ENCODE measurements at places on chromosomes 7 and 10. TPM values are rescaled to one million over a fixed set of nuclear protein-coding genes. Genes with fewer than 3 reads are reported as not detected.

DNA sequence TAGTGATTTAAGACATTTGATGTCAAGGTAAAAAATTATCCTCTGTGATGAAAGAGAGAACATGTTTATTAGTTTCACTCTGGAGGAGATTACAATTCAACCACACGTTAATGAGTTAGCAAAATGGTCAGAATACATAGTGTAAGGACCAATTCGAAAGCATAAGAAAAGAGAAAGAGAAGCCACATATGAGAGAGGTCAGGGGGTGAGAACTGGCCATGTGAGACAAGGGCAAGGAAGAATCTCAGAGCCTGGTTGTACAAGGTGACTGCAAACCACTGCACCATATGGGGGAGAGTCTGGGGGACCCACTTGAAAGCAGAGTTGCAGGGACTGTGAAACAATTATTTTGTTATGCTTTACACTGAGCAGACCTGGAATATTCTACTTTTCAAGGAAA is 27.7 kb upstream of the BET1 start:
- no peaks in the 10 kb centered on the region for H3K27me3 ChIP-seq
- no peak for DNase-seq
- H3K27ac ChIP-seq = no peak overlapping the region
- H3K4me3 ChIP-seq = no peak overlapping the region

- H3K27me3 ChIP-seq = no peaks in the 10 kb centered on the region
- peak overlapping the region; percentile 92 for H3K4me3 ChIP-seq
- peaks cover 43% of the 10 kb centered on the region for H3K4me1 ChIP-seq
- peak; percentile 38 for DNase-seq
- peak overlapping the region; percentile 82 for H3K27ac ChIP-seq
These were observed 40.8 kb downstream of the HK1 start for GRCh38 chr10:69318867-69319727.

- H3K27me3 ChIP-seq = peaks cover 4% of the 10 kb centered on the region
- DNase-seq = no peak
- H3K4me3 ChIP-seq = no peak overlapping the region
- no peaks in the 10 kb centered on the region for H3K4me1 ChIP-seq
- no peaks in the 10 kb centered on the region for H3K36me3 ChIP-seq
- no peak overlapping the region for H3K27ac ChIP-seq
These were observed 25.8 kb downstream of the PTTG1IP2 start for GRCh38 chr7:90495241-90495640.

- no peak overlapping the region for H3K4me3 ChIP-seq
- no peaks in the 10 kb centered on the region for H3K36me3 ChIP-seq
- no peaks in the 10 kb centered on the region for H3K4me1 ChIP-seq
These were observed 86.5 kb upstream of the LRRN3 start for GRCh38 chr7:111004310-111004901.

DNA sequence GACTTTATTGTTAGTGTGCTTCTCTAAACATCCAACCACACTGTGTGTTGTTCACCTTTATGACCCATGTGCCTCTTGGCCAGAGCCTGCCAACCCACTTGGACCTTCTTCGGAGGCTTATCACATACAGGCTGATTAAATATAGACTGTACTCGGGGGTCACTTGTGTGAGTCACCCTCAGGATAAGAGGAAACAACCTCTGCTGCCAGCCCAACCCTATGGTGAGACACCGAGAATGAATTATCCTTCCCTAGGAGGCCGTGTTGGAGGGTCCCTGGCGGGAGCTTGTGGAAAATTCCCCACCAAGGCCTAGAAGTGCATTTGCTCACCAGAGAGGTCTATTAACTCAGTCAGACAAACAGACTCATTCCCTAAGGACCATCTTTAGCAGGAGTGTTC is 63.0 kb downstream of the FAS start:
- DNase-seq = no peak
- H3K27ac ChIP-seq = no peak overlapping the region
- H3K4me3 ChIP-seq = no peak overlapping the region

GRCh38 chr10:7251696-7252465 is 159.0 kb downstream of the SFMBT2 start:
- H3K4me3 ChIP-seq = no peak overlapping the region
- peaks cover 18% of the 10 kb centered on the region for H3K36me3 ChIP-seq
- H3K27me3 ChIP-seq = no peaks in the 10 kb centered on the region
- H3K27ac ChIP-seq = no peak overlapping the region

GRCh38 chr10:73131301-73131700 is 21.0 kb downstream of the NUDT13 start:
- no peak overlapping the region for H3K27ac ChIP-seq
- peak overlapping the region; percentile 68 for H3K4me3 ChIP-seq
- no peaks in the 10 kb centered on the region for H3K27me3 ChIP-seq
- peaks cover 22% of the 10 kb centered on the region for H3K4me1 ChIP-seq
- no peak for DNase-seq
- peaks cover 67% of the 10 kb centered on the region for H3K36me3 ChIP-seq

GRCh38 chr7:7157887-7158271 is 24.5 kb upstream of the C1GALT1 start:
- peak overlapping the region; percentile 95 for H3K27ac ChIP-seq
- peaks cover 55% of the 10 kb centered on the region for H3K4me1 ChIP-seq
- H3K36me3 ChIP-seq = peaks cover 7% of the 10 kb centered on the region
- no peaks in the 10 kb centered on the region for H3K27me3 ChIP-seq
- no peak for DNase-seq

- no peak for DNase-seq
- no peaks in the 10 kb centered on the region for H3K4me1 ChIP-seq
- peaks cover 5% of the 10 kb centered on the region for H3K27me3 ChIP-seq
- no peak overlapping the region for H3K27ac ChIP-seq
- H3K4me3 ChIP-seq = no peak overlapping the region
These were observed 94.1 kb downstream of the SORCS3 start for GRCh38 chr10:104735036-104735756.

- H3K36me3 ChIP-seq = no peaks in the 10 kb centered on the region
- DNase-seq = no peak
- H3K27ac ChIP-seq = no peak overlapping the region
These were observed 124.4 kb downstream of the ADARB2 start for GRCh38 chr10:1612908-1613307.

DNA sequence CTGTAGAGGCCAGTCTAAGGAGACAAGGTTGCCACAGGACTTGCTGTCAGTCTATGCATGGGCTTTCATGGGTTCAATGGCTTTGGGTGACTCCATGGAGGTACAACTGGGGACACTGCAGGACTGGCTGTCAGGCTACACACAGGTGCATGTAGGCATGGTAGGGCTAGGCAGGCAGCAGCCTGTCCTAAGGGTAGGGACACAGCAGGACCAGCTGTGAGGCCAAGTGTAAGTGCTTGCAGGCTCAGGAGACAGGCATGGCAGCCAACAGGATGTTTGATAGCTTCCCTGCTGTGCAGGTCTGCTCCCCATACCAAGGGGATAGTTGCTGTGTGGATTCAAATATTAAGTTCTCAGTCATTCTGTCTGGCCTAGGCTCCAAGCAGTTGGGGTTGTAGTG is 181.0 kb upstream of the NPY start:
- no peaks in the 10 kb centered on the region for H3K36me3 ChIP-seq
- no peak overlapping the region for H3K27ac ChIP-seq
- no peak overlapping the region for H3K4me3 ChIP-seq
- no peaks in the 10 kb centered on the region for H3K27me3 ChIP-seq
- H3K4me1 ChIP-seq = no peaks in the 10 kb centered on the region
- no peak for DNase-seq

GRCh38 chr10:100735087-100735336 is 10.4 kb upstream of the PAX2 start:
- no peaks in the 10 kb centered on the region for H3K36me3 ChIP-seq
- no peak overlapping the region for H3K4me3 ChIP-seq
- peaks cover 71% of the 10 kb centered on the region for H3K27me3 ChIP-seq
- no peak for DNase-seq
- peaks cover 31% of the 10 kb centered on the region for H3K4me1 ChIP-seq

GRCh38 chr7:91913612-91914011 is 27.1 kb upstream of the AKAP9 start:
- no peaks in the 10 kb centered on the region for H3K4me1 ChIP-seq
- H3K36me3 ChIP-seq = no peaks in the 10 kb centered on the region
- no peak overlapping the region for H3K4me3 ChIP-seq
- H3K27me3 ChIP-seq = peaks cover 11% of the 10 kb centered on the region
- H3K27ac ChIP-seq = no peak overlapping the region

- peaks cover 9% of the 10 kb centered on the region for H3K4me1 ChIP-seq
- no peak for DNase-seq
- H3K27me3 ChIP-seq = no peaks in the 10 kb centered on the region
- H3K4me3 ChIP-seq = no peak overlapping the region
These were observed 12.2 kb upstream of the RSBN1L start for GRCh38 chr7:77684030-77684429.

DNA sequence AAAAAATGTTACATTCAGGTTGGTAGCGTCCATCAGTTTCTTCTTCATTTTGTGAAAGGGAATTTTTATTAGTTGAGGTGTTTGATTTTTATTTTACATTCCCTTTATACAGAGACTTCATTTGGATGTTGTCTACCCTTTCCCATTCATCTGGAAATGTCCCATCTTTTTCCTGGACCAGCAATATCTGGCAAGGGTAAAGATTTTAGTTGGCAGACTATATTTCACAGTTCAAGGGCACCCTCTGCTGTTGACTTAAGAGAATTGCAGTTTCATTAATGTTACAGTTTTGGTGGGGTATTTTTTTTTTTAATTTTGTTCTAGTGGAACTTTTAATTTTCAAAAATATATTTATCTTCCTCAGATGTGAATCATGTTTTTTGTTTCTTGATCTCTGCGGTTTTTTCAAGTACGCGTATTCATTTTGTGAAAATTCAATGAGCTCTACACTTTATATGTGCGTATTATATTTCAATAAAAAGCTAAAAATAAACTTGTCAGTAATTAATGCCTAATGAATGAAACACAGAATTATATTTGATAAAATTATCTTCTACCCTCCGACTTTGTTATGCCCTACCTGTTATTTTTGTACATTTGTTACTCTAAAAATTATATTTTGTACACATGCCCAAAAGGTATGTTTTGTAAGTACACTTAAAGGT is 97.9 kb upstream of the KLF14 start:
- H3K27ac ChIP-seq = no peak overlapping the region
- H3K27me3 ChIP-seq = peaks cover 8% of the 10 kb centered on the region
- H3K36me3 ChIP-seq = no peaks in the 10 kb centered on the region
- H3K4me1 ChIP-seq = no peaks in the 10 kb centered on the region

DNA sequence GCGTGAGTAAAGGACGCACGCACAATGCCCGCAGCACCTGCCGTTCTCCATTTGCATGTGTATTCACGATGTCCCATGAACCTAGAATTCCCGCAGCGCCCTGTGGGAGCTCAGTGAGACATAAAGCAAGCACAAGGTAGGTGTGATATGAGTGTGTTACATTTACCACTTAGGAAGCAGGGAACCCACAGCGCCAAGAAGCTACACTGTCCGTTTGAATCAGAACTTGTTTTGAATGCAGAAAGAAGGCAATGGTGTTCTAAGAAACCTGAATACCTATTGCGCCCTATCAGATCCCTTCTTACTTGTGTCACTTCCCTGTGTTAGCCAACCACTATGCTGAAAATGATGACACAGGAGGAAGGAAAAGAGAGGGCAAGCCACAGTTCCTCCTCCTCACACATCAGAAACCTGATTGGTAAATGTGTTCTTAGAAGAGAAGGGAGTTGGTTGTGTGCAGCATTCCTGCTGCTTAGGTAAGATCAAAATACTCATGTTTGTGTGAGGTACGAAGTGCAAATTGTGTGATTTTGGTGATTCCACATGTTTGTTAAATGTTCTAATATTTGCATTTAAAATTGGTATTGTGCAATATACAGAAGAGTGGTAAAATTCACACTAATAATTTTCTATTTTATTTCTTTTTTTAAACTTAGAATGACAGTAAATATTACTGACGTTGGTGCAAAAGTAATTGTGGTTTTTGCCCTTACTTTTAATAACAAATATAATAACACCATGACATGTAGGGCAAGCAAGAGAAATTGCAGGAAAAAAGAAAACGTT is 185.4 kb downstream of the SEC23IP start:
- H3K4me1 ChIP-seq = no peaks in the 10 kb centered on the region
- peaks cover 15% of the 10 kb centered on the region for H3K27me3 ChIP-seq
- H3K27ac ChIP-seq = no peak overlapping the region

DNA sequence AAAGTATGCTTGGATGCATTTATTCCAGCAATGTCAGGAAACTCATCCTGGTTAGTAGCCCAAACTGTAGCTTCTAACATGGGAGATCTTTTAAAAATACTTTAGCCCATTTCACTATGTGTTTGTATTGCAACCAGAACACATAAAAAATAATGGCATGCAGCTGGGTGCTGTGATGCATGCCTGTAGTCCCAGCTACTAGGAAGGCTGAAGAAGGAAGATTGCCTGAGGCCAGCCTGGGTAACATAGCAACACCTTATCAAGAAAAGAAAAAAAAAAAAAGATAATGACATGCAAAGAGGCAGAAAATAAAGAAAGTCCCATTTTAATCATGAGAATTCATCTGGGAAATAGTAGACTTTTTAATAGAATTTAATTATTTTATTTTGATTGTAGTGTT is 517.0 kb upstream of the TEX47 start:
- DNase-seq = no peak
- no peak overlapping the region for H3K4me3 ChIP-seq
- H3K4me1 ChIP-seq = no peaks in the 10 kb centered on the region
- H3K36me3 ChIP-seq = no peaks in the 10 kb centered on the region

- peaks cover 4% of the 10 kb centered on the region for H3K27me3 ChIP-seq
- no peaks in the 10 kb centered on the region for H3K36me3 ChIP-seq
- no peak overlapping the region for H3K27ac ChIP-seq
- H3K4me1 ChIP-seq = no peaks in the 10 kb centered on the region
These were observed 11.4 kb upstream of the AKR1D1 start for GRCh38 chr7:138064856-138065357.

- no peak overlapping the region for H3K27ac ChIP-seq
- no peaks in the 10 kb centered on the region for H3K27me3 ChIP-seq
- DNase-seq = no peak
- no peaks in the 10 kb centered on the region for H3K4me1 ChIP-seq
These were observed 245.6 kb upstream of the ETV1 start for GRCh38 chr7:14235056-14235455.

GRCh38 chr10:128714644-128715415 is 588.6 kb upstream of the MKI67 start:
- no peaks in the 10 kb centered on the region for H3K4me1 ChIP-seq
- DNase-seq = no peak
- H3K36me3 ChIP-seq = no peaks in the 10 kb centered on the region
- H3K27ac ChIP-seq = no peak overlapping the region

Gene AKR1C2
- total RNA-seq = not detected

Gene ITIH5
- total RNA-seq = not detected

Gene XRCC2
- 2.3 TPM for total RNA-seq

Gene IFIT1
- total RNA-seq = 1.3 TPM

Gene TMEM229A
- not detected for total RNA-seq

Gene NPTX2
- not detected for total RNA-seq

Gene TAS2R3
- total RNA-seq = 2.8 TPM

Gene ASB15
- total RNA-seq = not detected

Gene SUN3
- total RNA-seq = not detected

Gene PPIF
- 72.5 TPM for total RNA-seq

Gene IDI2
- not detected for total RNA-seq

Gene CUZD1
- total RNA-seq = 2.2 TPM

Gene NPC1L1
- total RNA-seq = not detected

Gene CPEB3
- total RNA-seq = 2.5 TPM

Gene RBM20
- 0.02 TPM for total RNA-seq

Gene NKX1-2
- not detected for total RNA-seq

Data from activated B cell treated with CpG ODN at 0.5 μM for 24 hours (primary cell).